ENCODE measurements at places on chromosomes 7 and 10.

GRCh38 chr10:70761031-70761601 lies 24.1 kb downstream of the TBATA start:
- no peak for DNase-seq

DNA sequence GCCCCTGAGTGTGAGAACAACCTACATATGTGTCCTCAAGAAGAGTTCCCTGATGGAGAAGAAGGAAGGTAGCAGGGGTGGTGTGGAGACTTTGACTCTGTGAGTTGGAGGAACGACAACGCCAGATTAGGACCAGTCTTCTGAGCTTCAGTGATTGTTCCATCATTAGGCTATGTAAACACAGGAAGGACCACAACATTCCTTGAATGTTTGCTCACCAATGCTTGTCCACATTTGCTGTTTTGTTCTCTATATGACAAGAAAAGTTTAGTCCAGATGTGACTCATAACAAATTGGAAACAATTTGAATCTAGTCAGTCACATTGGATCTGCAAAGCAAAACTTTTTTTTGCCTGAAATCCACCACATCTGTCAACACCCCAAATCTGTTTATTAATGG lies 62.7 kb downstream of the ENTPD1 start:
- DNase-seq = no peak

DNA sequence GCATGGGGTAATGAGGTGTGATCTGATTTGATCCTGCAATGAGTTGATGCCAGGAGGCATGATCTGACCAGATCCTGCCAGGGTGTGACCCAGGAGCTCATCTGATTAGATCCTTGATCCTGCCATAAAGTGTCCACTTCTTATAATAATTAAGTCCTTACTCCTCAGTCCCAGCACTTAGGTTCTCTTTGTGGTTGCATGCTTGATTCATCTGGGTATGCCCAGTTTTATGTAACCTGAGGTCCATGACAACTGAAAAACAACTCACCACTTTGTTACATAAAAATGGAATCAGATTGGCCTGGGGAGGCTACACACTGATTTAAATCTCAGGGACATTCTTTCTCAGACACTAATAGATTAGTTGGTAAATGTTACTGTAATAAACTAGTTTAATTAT lies 19.1 kb downstream of the ACADSB start:
- DNase-seq = no peak

- no peak for DNase-seq
These were observed 23.2 kb downstream of the COL1A2 start for GRCh38 chr7:94417901-94418300.

DNA sequence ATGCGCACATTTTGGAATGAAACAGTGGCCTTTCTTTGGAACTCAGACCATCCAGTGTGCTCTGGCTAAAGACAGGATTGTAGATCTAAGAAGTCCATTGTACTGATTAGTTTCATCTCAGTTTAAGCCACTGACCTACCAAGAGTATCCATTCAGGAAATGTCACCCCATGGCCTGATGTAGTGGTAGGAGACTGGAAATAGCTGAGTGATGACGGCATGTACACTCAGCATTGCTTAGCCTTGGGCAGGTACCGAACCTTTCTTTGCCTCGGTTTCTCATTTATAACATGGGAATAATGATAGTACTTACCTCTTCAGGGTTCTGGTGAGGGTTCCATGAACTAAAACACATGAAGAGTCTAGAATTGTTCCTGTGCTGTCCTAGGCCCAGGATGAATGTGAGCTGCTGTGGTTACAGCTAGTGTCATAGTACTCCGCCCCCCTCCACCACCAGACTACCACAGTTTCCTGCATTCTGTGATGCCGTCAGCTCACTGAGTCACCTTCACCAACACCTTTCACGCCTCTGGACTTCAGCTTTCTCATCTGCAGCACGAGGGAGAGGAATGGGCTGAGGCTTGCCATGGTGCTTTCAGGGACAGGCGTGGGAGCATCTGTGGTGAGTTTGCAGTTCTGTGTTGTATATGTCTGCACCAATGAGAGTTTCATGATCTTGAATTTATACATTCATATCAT lies 484.0 kb upstream of the GALNT17 start:
- DNase-seq = peak; percentile 77

DNA sequence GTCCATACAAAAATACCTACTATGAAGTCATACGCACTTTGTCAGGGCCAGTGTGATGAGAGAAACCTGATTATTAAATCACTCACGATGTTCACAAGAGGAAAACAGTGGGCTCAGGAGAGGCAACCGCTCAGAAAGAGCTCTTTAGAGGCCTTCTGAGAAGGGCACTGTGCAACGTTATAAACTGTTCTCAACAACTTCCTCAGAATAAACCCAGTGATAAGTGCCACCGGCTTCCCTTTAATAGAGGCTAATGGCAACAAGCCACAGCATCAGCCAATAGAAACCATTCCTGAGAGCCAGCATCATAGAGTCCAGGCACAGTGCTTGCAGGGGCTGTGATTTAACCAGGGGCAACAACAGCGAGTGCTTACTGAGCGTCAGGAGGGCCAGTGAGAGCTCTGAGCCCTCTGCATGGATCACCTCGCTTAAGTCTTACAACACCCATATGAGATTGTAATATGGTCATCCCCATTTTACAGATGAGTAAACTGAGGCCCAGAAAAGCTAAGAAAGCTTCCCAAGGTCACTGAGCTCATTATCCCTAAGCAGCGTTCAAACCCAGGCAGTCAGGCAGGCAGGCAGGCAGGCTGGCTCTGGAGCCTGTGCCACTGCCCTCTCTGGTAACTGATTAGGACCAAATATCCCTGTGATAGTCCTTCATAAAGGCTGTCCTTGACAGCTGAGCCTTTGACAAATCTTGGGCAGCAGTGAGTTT lies 30.9 kb upstream of the ATXN7L1 start:
- no peak for DNase-seq

- no peak for DNase-seq
These were observed 9.3 kb downstream of the PCLO start for GRCh38 chr7:83153419-83153818.

GRCh38 chr10:23927576-23928325 lies 281.2 kb upstream of the KIAA1217 start:
- DNase-seq = no peak

GRCh38 chr10:52488606-52489485 lies 174.8 kb downstream of the DKK1 start:
- no peak for DNase-seq

GRCh38 chr7:26199301-26200037 lies 1.1 kb downstream of the HNRNPA2B1 start:
- DNase-seq = peak; percentile 44

- DNase-seq = no peak
These were observed 273.3 kb upstream of the LRGUK start for GRCh38 chr7:133853706-133854276.

- no peak for DNase-seq
These were observed 58.3 kb upstream of the ADRB1 start for GRCh38 chr10:113985297-113985844.

DNA sequence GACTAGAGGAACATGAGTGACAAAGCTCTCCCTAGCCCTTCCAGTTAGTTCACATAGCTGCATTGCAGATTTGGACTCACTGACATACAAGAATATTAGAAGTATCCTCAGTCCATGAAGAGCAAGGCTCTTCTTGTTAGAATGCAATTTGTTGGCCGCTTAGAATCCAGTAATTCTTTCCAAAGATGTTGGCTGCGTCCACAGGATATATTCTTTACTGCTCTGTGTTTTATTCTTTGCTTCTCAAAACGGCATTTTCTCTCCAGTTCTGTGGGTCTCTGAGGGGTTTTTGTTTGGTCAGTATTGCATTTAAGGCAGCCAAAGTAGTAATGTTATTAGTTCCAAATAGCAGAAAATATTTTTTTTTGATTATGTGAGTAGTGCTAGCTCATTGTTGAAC lies 588.6 kb downstream of the DNAJB9 start:
- DNase-seq = no peak

DNA sequence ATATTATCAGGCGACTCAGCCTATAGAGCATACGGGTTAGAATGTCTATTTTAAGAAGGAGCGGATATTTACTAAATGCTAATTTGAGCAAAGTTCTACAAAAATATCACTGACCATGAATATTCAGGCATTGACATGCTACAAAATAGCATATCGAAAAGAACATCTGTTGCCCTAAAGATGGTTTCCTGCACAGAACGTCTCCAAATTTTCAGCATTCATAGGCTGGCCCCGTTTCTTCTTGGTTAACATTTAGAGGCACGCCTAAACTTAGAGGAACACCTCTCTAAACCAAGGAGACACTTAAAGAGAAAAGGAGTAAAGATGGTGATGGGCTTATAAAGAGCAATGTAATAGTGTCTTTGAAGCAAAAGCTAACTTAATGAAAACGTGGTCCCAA lies 1.3 kb upstream of the MINPP1 start:
- DNase-seq = no peak

DNA sequence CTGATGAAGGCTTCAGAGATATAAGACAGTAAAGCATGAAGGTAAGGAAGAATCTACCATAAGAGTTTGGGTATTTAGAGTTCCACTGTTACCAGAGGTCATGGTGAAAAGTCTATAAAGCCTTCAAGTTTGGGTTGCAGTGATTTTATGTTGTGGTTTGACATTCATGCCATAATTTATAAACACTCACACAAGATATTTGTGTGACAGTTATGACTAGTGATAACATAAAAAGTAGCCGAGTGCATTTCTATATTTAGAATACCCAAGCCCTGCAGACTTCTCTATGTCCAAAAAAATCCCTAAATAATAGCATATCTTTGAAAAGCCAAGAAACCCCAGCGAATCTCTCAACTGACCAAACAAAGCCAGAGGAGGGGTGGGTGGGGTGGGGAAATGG lies 229.9 kb downstream of the CXCL12 start:
- DNase-seq = no peak

- DNase-seq = no peak
These were observed 7.4 kb downstream of the ADCYAP1R1 start for GRCh38 chr7:31059551-31059950.

GRCh38 chr7:35797311-35797710 lies 3.5 kb upstream of the SEPTIN7 start:
- DNase-seq = no peak

- DNase-seq = no peak
These were observed 172.4 kb downstream of the PRPF18 start for GRCh38 chr10:13759168-13759567.

DNA sequence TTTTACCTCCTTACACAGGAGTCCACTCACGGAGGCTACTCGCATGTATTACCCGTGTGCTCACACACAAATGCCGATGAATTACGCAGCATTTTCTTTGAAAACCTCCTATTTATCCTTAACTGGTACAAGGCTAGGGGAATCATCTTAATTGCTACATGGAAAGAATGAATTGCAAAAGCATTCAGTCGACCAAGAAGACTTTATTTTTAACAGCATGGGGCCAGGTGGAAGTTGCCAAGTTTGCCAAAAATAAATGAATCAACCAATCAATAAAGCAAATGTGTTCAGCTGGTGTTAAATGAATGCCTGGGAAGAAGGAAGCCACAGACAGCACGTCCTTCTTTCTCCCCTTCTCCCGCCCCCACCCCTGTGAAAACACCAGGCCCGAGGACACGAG lies 55.8 kb downstream of the CTBP2 start:
- DNase-seq = no peak

DNA sequence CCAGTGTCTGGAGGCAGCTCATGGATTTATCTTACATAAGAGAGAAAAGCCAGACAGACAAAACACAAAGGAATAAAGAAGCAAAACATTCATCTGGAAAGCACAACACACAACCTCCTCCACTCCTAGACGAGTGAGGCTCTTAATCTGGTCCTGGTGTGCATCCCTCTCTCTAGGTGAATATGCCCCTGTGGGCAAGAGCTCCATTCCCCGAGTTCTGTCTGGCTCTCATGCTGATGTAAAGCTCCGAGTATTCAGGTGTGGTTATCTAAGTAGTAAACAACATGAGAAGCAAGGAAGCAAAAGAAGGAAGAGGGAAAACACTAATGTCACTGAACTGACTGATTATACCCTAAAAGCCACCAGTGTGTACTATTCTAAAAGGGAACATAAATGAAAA lies 47.9 kb upstream of the FEZF1 start:
- no peak for DNase-seq

DNA sequence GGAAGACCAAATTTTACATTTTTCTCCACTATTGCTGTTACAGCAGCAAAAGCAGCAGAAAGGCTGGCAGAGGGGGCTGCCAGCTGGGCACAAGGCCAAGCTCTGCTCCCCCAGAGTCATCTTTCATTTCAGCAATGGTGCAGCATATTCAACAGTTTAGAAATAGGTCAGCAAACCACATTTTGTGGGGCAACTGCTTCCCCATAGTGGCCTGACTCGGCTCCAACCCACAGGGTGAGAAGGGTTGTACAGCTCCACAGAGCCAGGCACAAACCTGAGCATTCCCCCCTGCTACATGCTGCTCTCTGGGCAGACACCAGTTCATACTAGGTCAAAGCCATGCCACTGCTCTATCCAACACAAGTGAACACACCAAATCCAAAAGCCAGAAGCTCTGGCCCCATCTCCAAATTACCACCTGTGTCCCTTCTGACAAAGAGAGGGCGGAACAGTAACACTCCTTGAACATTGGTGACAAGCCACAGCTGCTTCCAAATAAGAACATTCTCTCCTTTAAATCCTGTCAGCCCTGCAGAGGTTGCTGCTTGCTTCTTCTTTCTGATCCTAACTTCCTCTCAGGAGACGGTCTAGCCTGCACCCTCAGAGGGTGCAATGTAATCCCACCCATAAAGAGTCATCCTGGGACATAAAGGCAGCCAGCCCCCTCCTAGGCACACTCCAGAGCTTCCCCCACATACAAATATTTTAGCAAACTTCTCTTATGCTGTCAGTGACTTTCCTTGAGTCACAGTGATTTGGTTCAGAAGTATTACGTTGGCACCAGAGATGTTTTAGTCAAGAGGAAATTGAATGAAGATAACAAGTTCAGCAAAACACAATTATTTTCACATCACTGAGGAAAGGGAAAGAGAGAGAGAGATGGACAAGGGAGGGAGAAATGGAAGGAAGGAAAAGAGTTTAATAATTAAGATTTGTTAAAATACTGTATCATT lies 39.0 kb upstream of the SLIT1 start:
- DNase-seq = no peak

GRCh38 chr7:95199779-95200558 lies 124.4 kb downstream of the PON1 start:
- DNase-seq = no peak

DNA sequence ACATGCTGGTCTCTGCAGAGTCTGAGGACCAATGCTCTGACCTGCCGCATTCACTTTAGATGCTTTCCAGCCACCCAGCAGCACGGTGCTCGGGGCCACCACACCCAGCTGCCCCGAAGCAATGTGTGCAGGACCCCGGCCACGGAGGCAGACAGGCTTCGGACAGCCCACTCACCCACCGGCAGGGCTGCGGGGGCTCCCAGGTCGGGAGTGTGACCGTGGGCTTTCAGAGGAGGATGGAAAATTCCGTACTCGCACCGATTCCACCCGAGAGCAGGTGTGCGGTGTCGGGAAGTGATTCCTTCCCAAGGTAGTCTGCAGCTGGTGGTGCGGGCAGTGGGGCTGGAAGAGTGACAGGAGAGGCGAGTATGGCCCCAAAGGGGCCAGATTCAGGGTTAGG lies 190.9 kb downstream of the DNAJB6 start:
- DNase-seq = no peak

- DNase-seq = no peak
These were observed 26.3 kb downstream of the NPTX2 start for GRCh38 chr7:98643236-98643985.

Measured in activated CD8-positive, alpha-beta memory T cell treated with anti-CD3 and anti-CD28 coated beads for 1 hour (primary cell).